ENCODE measurements at places on chromosomes 16 and 17.
A peak's percentile ranks its signal among the peaks of the same experiment; 100 is the strongest.

DNA sequence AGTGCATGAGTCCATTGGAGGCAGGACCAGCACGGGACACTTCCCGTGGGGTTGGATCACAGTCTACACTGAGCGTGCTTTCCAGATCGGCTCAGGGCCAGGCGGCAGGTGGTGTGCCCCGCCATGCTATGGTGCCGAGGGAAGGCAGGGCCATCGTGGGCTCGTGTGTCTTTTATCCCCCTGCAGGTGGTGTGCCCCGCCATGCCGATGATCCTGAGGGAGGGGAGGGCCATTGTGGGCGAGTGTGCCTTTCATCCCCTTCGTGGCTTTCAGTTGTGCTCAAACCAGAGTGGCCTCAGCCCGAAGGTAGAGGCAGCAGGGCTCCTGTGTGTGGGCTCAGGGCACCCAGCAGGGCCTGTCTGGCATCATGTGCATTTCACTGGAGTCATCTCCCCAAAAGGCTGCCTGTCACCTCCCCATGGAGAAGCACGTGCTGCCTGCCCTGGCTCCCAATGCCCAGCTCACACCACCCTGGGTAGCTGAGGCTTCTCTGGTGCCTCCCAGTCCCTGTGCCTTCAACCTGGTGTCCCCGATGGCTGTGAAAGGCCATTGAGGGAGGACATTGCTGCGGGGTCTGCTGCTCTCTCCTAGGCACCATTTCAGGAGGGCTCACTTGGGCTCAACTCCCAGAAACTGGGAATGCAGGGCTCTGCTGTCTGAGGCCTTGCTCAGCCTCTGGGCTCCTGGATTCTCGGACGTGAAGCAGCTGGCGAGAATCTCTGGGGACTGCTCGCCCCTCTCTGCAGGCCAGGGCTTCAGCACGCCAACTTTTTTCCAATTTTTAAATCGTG is 207.6 kb downstream of the NPIPB11 start:
- H3K27ac ChIP-seq: no peak overlapping the region
- peaks cover 4% of the 10 kb centered on the region for H3K36me3 ChIP-seq
- no peaks in the 10 kb centered on the region for H3K27me3 ChIP-seq
- no peak overlapping the region for H3K4me3 ChIP-seq

- no peak overlapping the region for H3K27ac ChIP-seq
- no peaks in the 10 kb centered on the region for H3K27me3 ChIP-seq
- no peak for DNase-seq
- no peak overlapping the region for H3K4me3 ChIP-seq
- H3K4me1 ChIP-seq: peaks cover 26% of the 10 kb centered on the region
- H3K36me3 ChIP-seq: no peaks in the 10 kb centered on the region
These were observed 8.8 kb upstream of the CEP20 start for GRCh38 chr16:15897121-15897780.

GRCh38 chr17:46770818-46771560 is 47.5 kb downstream of the WNT3 start:
- H3K27ac ChIP-seq: no peak overlapping the region
- H3K4me3 ChIP-seq: peak overlapping the region; percentile 42
- H3K27me3 ChIP-seq: peaks cover 32% of the 10 kb centered on the region
- peak; percentile 32 for DNase-seq
- H3K36me3 ChIP-seq: no peaks in the 10 kb centered on the region

GRCh38 chr16:73196670-73197069 is 148.7 kb upstream of the ZFHX3 start:
- H3K4me1 ChIP-seq: no peaks in the 10 kb centered on the region
- no peaks in the 10 kb centered on the region for H3K36me3 ChIP-seq
- no peaks in the 10 kb centered on the region for H3K27me3 ChIP-seq
- H3K27ac ChIP-seq: no peak overlapping the region

DNA sequence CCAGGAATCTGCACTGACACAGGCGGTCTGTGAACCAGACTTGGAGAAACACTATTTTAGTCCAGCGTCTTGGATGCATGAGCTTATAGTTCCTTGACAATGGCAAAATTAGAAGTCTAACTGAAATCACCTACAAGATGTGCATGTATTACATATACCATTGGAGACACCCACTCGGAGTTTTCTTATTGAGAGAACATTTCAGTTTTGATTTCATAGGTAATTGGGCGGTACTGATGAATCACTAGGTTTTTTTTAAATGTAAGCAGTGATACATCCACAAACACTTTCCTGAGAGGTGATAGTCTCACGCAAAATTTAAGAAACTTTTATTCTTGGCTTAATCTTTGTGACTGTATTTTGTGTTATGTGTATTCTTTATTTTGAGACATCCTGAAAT is 69.8 kb downstream of the PRKCA start:
- H3K4me1 ChIP-seq: peaks cover 84% of the 10 kb centered on the region
- H3K27me3 ChIP-seq: no peaks in the 10 kb centered on the region
- peak overlapping the region; percentile 92 for H3K27ac ChIP-seq
- no peak for DNase-seq
- peaks cover 35% of the 10 kb centered on the region for H3K36me3 ChIP-seq

- no peaks in the 10 kb centered on the region for H3K27me3 ChIP-seq
- H3K36me3 ChIP-seq: peaks cover 13% of the 10 kb centered on the region
- no peak for DNase-seq
- H3K4me3 ChIP-seq: no peak overlapping the region
These were observed 42.7 kb downstream of the MPRIP start for GRCh38 chr17:17084941-17085340.

- peak overlapping the region; percentile 52 for H3K4me3 ChIP-seq
- peaks cover 47% of the 10 kb centered on the region for H3K36me3 ChIP-seq
- no peak for DNase-seq
- H3K4me1 ChIP-seq: peaks cover 63% of the 10 kb centered on the region
- H3K27ac ChIP-seq: peak overlapping the region; percentile 83
These were observed 198.6 kb downstream of the RPTOR start for GRCh38 chr17:80743181-80743771.

DNA sequence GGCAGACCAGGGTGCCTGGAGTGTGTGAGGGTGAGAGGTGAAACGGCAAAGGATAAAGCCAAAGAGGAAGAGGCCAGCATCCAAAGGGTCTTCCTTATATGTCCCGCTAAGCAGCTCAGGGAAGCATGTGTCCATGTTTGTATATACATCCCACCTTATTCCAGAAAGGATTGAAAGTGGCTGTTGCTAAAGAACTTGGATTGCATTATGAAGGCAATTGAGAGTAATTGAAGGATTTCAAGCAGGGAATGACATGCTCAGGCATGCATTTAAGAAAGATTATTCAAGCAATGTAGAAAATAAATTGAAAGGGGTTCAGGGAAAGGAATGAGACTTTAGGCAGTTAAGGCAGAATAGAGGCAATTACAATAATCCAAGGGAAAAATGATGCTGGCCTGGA is 237.6 kb upstream of the SOX9 start:
- H3K4me1 ChIP-seq: no peaks in the 10 kb centered on the region
- no peaks in the 10 kb centered on the region for H3K27me3 ChIP-seq
- H3K36me3 ChIP-seq: no peaks in the 10 kb centered on the region
- no peak for DNase-seq
- no peak overlapping the region for H3K27ac ChIP-seq
- H3K4me3 ChIP-seq: no peak overlapping the region

- H3K27ac ChIP-seq: no peak overlapping the region
- H3K36me3 ChIP-seq: no peaks in the 10 kb centered on the region
- peaks cover 21% of the 10 kb centered on the region for H3K4me1 ChIP-seq
- no peak for DNase-seq
These were observed 4.1 kb upstream of the MRPL58 start for GRCh38 chr17:75008373-75008772.

GRCh38 chr17:45289301-45290268 is 27.2 kb downstream of the MAP3K14 start:
- H3K36me3 ChIP-seq: peaks cover 42% of the 10 kb centered on the region
- peaks cover 42% of the 10 kb centered on the region for H3K4me1 ChIP-seq
- peak overlapping the region; percentile 59 for H3K27ac ChIP-seq
- no peaks in the 10 kb centered on the region for H3K27me3 ChIP-seq

DNA sequence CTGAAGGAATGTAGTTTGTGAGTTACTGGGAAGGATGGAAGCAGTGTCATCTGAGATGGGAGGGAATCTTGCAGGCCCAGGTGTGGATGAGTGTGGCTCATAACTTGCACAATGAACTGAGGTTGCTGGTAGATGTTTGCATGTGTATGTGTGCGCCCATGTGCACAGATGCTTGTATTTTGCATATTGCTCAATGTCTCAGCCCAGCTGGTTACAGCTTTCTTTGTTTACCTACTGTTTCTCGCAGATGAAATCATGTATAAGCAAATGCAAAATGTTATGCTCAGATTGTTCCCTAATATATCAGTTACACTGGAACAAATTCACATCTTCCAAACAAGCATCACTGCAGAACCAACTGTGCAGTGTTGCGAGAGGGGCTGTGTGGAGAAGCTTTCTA is 452.2 kb upstream of the EEF2KMT start:
- H3K4me3 ChIP-seq: no peak overlapping the region
- H3K36me3 ChIP-seq: no peaks in the 10 kb centered on the region
- no peak overlapping the region for H3K27ac ChIP-seq
- H3K27me3 ChIP-seq: peaks cover 2% of the 10 kb centered on the region
- DNase-seq: no peak

GRCh38 chr17:79627184-79627765 is 16.4 kb upstream of the RBFOX3 start:
- no peaks in the 10 kb centered on the region for H3K36me3 ChIP-seq
- H3K27me3 ChIP-seq: peaks cover 14% of the 10 kb centered on the region
- H3K4me3 ChIP-seq: no peak overlapping the region

DNA sequence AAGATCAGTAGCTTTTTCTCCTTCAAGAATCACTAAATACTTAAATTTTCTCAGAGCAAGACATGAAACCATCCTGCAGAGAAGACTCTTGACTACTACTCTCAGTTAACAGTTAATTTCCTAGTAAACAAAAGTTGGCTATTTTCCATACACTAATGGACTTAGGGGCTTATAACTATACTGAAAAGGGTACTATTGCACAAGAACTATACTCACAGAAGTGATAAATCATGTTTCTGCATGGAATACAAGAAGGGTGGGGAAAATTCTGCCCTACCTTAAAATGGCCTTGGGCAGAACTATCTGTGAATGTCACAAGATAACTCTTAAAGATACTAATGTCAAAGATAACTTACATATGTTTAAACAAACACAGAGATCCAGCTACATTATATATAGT is 12.5 kb downstream of the ZNF652 start:
- no peaks in the 10 kb centered on the region for H3K27me3 ChIP-seq
- no peak overlapping the region for H3K27ac ChIP-seq
- H3K4me3 ChIP-seq: no peak overlapping the region
- H3K36me3 ChIP-seq: peaks cover 2% of the 10 kb centered on the region

GRCh38 chr16:23145608-23146007 is 3.6 kb downstream of the USP31 start:
- peaks cover 4% of the 10 kb centered on the region for H3K36me3 ChIP-seq
- DNase-seq: no peak
- H3K27me3 ChIP-seq: no peaks in the 10 kb centered on the region

DNA sequence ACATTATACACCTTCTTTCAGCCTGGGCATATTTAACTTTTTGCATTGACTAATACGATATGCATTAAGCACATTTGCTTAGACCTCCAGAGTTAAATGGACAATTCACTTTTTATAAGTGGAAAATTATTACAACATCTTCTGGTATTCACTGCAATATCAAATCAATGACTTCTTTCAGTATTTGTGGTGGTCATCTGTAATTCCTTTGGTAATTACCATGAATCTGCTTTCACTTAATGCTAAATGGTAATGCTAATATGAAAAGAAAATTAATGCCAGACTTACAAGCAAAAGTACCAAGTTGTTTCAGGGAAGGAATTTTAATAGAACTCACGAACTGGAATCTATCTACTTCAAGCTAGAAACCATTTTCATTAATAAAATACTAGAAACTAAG is 6.4 kb downstream of the GPATCH8 start:
- peaks cover 61% of the 10 kb centered on the region for H3K4me1 ChIP-seq
- no peak for DNase-seq
- no peak overlapping the region for H3K4me3 ChIP-seq
- H3K27me3 ChIP-seq: no peaks in the 10 kb centered on the region

DNA sequence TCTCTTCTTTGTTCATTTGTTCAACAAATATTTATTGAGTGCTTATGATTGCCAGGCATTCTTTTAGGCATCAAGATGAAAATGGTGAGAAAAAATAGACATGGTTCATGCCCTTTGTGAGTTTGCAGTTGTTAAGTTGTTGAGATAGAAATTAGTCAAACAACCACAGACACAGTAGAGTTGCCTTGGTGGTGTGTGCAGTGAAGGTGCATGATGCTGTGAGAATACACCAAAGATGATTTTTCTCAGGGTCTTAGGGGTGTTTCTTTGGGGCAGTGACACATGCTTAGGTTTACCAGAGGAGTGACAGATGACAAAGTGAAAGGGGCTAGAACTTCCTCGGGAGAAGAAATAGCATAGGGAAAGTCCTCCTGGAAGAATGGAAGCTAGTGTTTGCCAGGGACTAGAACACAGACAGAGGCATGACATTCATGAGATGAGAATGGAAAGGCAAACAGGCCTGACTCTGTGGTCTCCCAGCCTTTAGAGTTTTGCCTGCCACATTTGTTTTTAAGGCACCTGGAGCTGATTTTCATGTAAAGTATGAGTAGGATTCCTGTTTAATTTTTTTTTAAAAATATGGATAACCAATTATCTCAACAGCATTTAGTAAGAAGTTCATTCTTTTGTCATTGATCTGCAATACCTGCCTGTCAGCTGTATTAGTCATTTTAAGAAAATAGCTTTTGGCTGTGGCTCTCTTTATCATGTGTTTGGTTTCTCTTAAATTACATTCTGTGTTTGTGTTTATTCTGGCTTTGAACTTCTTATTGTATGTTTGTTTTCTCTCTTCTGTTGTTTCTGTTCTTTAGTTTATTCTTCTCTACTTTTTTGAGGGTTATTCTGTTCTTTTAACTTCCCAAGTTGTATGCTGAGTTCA is 36.6 kb downstream of the CYLD start:
- H3K27me3 ChIP-seq: no peaks in the 10 kb centered on the region
- H3K27ac ChIP-seq: peak overlapping the region; percentile 13
- peaks cover 44% of the 10 kb centered on the region for H3K36me3 ChIP-seq

DNA sequence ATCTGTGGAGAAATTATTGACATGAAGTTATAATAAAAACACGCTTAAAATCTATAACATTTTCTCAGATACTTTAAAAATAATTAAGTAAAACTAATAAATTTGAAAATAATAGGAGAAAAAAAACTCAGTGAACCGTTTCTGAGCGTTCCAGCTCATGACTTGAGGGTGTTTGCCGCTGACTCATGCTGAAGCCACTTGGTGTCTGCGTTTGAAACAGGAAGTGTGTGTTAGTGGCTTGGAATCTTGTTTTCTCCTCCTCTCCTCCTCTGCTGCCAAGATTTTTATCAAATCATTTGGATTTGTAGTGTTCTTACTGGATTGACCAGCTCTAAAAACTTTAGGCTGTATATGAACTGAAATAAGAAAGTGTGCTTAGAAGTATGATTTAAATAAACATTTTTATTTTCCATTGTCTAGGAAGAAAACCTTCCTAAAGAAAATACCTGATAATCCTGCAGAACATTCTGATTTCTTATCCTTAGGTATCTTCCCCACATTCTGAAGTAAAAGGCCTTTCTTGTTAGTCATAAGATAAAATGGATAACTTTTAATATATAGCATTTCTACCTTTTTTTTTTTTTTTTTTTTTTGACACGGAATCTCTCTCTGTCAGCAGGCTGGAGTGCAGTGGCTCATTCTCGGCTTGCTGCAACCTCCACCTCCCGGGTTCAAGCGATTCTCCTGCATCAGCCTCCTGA is 30.8 kb downstream of the USP10 start:
- peaks cover 66% of the 10 kb centered on the region for H3K4me1 ChIP-seq
- peak; percentile 25 for DNase-seq
- no peak overlapping the region for H3K27ac ChIP-seq
- H3K36me3 ChIP-seq: peaks cover 8% of the 10 kb centered on the region

- DNase-seq: peak; percentile 15
- no peaks in the 10 kb centered on the region for H3K36me3 ChIP-seq
- no peak overlapping the region for H3K27ac ChIP-seq
- no peak overlapping the region for H3K4me3 ChIP-seq
These were observed 86.5 kb downstream of the ENGASE start for GRCh38 chr17:79160980-79161636.

GRCh38 chr17:70961341-70961740 is 792.0 kb downstream of the KCNJ2 start:
- H3K36me3 ChIP-seq: no peaks in the 10 kb centered on the region
- H3K4me3 ChIP-seq: no peak overlapping the region
- no peak overlapping the region for H3K27ac ChIP-seq
- DNase-seq: no peak

Measured in activated naive CD8-positive, alpha-beta T cell treated with anti-CD3 and anti-CD28 coated beads, Interleukin-2, amount 50 U/mL, for 24 hours (primary cell).